Left ventricle myocardium superior (tissue), 1 donor: ENCODE measurements at places on chromosomes 16 and 17. TPM values are rescaled to one million over a fixed set of nuclear protein-coding genes. Genes with fewer than 3 reads are reported as not detected.

The ADORA2B gene
- 0.57 TPM for total RNA-seq

The CHRNB1 gene
- total RNA-seq, result 9.6 TPM

The SP6 gene
- 0.15 TPM for total RNA-seq

The CCDC182 gene
- not detected for total RNA-seq

The LDHD gene
- 83.3 TPM for total RNA-seq

The ELMO3 gene
- 0.79 TPM for total RNA-seq

The NOMO2 gene
- total RNA-seq, result 180 TPM

The MT1M gene
- 6.8 TPM for total RNA-seq

The AATK gene
- total RNA-seq, result 14.5 TPM

The TEKT1 gene
- not detected for total RNA-seq

The NAA38 gene
- 93.2 TPM for total RNA-seq

The CMTM2 gene
- not detected for total RNA-seq

The NEK8 gene
- 0.94 TPM for total RNA-seq

The KRTAP4-9 gene
- total RNA-seq, result not detected

The DCAF7 gene
- total RNA-seq, result 45.0 TPM
